ENCODE measurements at places on chromosomes 16 and 17. TPM values are rescaled to one million over a fixed set of nuclear protein-coding genes. Genes with fewer than 3 reads are reported as not detected.

DNA sequence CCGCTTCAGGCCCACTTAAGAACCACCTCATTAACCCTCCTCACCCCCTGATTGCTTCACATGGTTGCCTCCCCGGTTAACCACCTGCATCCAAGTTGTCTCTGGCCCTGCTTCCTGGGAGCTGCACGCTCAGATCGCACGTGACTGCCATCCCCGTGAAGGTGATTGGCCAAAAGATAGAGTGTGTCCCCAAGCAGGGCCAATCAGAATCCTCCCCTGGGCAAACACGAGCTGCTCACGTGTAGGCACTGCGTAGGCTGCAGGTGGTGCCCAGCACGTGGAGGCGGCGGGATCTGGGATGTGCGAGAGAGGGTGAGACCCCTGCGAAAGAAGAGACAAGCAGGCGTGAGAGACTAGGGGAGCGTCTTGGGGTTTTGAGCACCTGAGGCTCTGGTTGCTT is 111.8 kb upstream of the CRHR1 start:
- peaks cover 1% of the 10 kb centered on the region for H3K27me3 ChIP-seq
- no peak overlapping the region for H3K4me3 ChIP-seq
- H3K36me3 ChIP-seq, result no peaks in the 10 kb centered on the region
- no peak for DNase-seq
- no peak overlapping the region for H3K27ac ChIP-seq

CLDN7 gene
- 1.5 TPM for total RNA-seq

GRCh38 chr17:27504188-27504995 is 48.1 kb downstream of the KSR1 start:
- no peak overlapping the region for H3K27ac ChIP-seq
- H3K36me3 ChIP-seq, result peaks cover 27% of the 10 kb centered on the region
- no peaks in the 10 kb centered on the region for H3K27me3 ChIP-seq
- no peak for DNase-seq
- H3K4me3 ChIP-seq, result no peak overlapping the region

GRCh38 chr17:14329900-14330491 is 29.1 kb downstream of the HS3ST3B1 start:
- H3K4me3 ChIP-seq, result no peak overlapping the region
- peak overlapping the region; percentile 30 for H3K27ac ChIP-seq
- peaks cover 78% of the 10 kb centered on the region for H3K4me1 ChIP-seq
- DNase-seq, result no peak
- H3K36me3 ChIP-seq, result peaks cover 6% of the 10 kb centered on the region

CD300H gene
- not detected for total RNA-seq

DNA sequence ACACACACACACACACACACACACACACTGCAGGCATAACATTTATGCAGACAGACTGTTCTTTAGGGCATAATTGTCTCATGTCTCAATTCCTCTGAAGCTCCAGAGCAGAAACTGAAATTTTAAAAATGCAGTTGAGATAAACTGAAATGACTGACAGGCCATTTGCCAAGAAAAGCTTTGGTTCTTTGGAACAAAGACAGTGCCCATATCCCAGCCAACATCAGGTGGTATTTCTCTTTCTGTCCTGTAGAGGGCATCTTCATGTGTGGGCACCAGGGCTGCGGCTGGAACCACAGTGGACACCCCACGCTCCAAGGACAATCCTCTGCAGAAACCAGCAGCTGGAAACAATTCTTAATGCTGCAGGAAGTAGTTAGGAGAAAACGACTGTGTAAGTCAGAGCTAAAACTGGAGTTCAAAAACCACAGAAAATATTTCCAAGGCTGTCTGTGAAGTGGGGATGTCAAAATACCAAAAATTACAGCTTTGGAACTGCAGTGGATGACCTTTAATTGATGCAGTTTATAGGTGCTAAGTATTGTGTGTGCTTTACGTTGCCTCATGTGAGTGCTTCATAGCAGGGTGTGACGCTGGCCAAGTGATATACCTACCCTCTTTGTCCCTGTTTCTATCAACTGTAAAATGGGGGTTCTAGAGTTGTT is 10.6 kb upstream of the MEFV start:
- peaks cover 40% of the 10 kb centered on the region for H3K4me1 ChIP-seq
- H3K27ac ChIP-seq, result peak overlapping the region; percentile 63
- peak overlapping the region; percentile 5 for H3K4me3 ChIP-seq
- H3K27me3 ChIP-seq, result no peaks in the 10 kb centered on the region
